ENCODE measurements at places on chromosomes 11 and 22.

- DNase-seq, result no peak
Measured at GRCh38 chr22:46626911-46627805, 7.0 kb downstream of the GRAMD4 start.

GRCh38 chr11:47111318-47111804, 65.3 kb downstream of the ARFGAP2 start:
- no peak for DNase-seq

GRCh38 chr11:72105888-72106287, at the start of gene TOMT:
Gene TOMT (plus strand): TSS chr11:72105924. CDS start chr11:72105952, 28 bp downstream.
- DNase-seq, result no peak

DNA sequence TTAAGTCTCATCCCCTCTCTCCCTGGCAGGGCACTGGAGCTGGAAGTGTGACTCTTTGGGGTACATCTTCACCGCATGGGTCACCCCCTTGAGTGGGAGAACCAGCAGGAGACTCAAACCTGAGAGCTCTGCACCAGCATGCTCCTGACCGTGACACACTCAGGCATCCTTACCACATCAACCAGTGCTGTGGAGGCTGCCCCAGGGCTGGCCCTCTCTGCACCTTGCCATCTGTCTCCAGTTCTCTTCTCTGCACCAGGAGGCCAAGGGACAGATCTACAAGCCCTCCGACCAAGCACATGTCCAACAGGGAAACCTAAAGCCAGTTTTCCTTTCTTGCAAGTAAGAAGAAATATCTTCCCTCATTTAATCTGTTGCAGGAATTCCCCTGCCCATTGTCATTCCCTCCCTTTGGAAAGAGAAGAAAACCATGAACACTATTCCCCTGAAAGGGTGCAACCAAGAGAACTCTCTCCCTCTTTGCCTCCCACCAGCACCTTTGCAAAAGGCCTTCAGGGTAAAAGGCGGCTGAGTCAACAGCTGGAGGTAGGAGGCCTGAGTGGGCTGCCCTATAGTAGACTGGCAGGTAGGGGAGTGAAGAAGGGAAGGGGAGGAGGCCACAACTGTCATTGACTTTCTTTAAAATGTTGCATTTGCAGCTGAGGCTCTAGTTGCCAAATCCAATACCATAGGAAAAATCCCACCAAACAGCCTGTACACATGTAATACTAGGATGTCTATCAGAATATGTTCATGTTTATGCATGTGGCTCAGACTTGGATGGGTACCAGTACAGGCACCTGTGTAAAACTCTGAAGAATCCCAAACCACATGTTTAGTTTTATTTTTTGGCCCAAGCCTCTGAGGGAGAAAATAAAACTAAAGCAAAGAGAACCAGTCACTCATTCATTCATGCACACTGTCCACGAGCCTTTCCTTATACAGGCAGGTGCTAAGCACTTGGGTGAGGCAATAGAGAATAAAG, 117.0 kb downstream of the WT1 start:
- DNase-seq, result no peak

DNA sequence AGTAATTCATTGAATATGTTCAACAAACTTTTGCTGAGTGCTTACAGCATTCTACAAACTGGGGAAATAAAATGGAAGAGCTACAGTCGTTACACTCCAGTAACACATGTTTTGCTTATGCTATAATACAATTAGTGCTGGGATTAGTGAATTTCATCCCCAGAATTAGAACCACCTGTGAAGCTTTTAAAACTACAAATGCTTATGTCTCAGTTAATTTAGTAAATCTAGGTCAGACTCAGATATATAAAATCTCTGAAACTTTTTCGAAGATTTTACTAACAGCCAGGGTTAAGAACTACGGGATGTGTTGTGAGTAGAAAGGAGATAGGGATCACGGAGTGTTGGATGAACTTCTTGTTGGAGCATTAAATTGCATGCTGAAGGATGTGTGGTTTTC, 33.7 kb upstream of the EED start:
- no peak for DNase-seq

DNA sequence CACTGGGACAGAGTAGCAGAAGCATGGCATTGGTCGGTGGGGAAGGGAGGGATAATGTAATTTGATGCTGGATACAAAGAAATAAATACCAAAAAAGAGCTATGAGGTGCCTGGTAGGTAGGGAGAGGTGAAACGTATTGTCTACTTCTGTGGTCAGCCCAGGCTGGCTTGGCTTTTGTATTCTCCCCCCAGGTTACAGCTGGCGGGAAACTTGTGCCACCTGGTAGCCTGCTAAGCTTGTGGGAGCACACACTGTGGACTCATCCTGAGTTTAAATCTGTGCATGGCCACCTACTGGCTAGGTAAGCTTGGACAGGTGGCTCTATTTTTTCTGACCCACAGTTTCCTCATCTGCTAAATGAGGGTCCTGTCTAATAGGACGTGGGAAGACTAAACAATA, 165.2 kb upstream of the E2F8 start:
- no peak for DNase-seq

DNA sequence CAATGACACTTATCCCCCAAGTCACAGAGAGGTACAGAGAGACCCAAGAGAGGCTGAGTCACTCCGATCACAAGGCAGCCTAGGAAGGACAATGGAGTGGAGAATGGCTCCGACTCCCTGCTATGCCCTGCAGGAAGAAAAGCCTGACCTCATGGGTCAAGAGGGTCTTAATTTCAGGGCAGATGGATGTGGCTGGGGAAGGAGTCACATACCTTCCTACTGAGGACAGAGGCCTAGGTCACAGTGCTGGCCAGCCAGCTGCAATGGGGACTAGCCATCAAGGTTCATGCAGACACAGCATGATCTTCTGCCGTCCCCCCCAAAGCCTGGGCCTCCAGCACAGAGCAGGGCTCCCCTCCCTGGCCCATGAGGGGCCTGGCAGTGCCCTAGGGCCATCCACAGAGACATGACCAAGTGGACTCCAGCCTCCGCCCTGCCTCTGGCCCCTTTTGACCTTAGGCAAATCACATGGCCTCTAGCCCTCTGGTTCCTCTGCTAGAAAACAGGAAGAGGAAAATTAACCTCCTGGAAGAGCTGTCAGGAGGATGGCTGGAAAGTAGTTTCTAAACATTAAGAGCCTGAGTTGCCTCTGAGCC, 1.8 kb downstream of the ARRB1 start:
- DNase-seq, result no peak

DNA sequence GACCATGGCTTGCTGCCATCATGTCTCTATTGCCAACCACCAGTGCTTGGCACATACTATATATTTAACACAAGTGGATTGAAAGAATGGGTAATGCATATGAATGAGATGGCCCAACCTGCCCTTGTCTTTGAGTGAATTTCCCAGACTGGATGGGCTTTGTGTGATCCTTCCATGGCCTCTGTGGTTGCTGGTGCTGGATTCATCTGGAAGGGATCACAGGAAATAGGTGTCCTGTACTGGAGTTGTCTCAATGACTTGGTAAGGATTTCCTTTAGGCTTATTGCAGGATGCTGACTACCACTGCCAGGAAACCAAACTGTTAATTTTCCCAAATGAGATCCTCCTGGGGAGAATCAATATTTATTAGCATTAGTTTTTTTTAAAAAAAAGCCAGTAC, 328.6 kb downstream of the TMEM135 start:
- no peak for DNase-seq

DNA sequence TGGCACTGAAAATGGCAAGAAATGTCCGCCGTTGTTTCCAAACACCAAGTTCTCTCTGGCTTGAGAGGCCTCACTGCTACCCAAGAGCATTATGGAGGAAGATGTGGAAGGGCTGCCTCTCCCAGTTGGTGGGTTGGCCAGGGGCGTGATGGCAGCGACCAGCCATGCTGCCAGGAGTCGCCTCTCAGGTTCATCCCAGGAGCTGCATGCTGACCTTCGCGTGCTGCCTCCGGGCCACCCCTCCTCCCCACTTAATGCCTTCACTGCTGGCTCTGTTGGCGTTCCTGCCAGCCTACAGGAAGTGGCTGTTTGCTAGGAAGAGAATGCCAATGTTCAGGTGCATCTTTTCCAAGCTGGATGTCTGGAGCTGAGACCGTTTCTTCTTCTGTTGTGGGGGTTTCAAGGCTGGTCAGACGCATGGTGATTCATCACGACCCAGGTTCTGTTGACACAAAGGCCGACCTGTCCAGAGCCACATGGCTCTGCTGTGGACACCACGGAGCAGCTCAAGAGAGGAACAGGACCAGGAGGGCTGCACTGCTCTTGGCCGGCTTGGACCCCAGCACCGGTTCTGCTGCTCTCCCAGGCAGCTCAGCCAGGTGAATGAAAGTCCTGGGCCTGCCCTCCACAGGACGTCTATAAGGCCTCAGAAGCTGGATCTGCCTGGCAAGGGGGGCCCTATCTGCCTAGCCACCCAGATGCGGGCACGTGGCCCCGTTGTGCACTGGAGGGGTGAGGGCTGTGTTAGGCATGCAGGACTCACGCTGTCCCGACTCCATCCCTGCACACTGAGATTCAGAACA, 25.1 kb downstream of the TBX1 start:
- DNase-seq, result no peak

DNA sequence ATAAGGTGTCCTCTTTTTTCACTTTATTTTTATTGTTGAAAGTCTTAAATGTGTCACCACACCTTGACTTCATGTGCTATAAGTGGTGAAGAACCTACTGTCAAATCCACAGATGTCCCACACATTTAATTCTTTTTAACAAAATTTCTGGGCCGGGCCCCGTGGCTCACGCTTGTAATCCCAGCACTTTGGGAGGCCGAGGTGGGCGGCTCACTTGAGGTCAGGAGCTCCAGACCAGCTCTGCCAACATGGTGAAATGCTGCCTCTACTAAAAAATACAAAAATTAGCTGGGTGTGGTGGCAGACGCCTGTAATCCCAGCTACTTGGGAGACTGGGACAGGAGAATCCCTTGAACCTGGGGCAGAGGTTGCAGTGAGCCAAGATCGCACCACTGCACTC, 3.0 kb downstream of the CBL start:
- DNase-seq, result no peak

DNA sequence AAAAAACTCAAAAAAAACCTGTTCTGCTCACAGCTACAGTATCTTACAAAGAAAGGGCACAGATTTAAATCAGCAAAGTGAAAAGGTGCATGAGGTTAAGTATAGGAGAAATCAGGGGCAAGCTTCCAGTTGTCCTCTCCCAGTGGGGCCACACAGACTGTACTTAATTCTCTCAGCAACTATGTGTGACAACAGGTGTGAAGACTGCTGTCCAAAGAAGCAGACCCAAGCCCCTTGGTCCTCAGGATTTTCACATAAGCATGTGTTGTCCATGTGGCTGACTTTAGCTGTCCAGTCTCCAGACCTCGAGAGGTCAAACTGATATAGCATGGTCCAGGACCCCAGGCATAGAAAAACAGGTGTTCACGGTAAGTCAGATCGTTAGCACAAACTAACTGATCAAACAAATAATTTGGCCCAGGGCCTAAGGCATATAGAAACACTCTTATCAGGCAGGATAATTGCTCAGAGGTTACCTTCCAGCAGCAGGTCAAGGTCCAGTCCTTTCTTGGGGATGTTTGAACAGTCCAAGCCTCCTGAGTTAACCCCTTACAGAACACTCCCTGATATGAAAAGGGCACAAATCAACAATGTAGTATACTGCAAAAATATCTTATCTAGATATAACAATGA, 21.1 kb upstream of the CSTF3 start:
- DNase-seq, result no peak

DNA sequence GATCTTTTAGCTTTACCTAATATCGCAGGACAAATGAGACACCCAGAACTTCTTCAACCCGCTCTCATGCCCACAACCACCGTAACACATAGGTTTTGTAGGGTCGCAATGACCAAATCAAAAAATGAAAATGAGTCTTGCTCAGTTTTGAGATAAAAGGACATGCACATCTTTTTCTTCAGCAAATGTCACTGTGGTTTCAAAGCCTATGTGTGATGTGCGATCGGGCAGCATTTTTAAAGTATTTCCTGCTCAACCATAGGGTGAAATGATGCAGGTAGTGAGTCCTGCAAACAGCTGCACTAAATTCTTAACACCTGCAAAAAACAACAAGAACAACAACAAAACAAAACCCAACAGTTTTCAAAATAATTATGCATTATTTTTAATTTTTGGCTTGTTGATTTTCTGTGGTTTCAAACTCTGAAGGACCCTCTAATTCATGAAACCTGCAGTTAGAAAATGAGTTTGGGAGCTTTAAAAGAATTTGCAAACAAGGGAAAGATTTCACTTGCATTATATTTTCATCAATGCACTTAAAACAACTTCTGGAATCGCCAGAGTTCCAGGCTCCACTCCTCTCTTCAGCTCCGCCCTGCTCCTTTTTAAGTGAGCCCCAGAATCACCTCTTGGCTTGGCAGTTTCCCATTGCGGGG, 79.4 kb downstream of the PRR5L start:
- DNase-seq, result no peak

DNA sequence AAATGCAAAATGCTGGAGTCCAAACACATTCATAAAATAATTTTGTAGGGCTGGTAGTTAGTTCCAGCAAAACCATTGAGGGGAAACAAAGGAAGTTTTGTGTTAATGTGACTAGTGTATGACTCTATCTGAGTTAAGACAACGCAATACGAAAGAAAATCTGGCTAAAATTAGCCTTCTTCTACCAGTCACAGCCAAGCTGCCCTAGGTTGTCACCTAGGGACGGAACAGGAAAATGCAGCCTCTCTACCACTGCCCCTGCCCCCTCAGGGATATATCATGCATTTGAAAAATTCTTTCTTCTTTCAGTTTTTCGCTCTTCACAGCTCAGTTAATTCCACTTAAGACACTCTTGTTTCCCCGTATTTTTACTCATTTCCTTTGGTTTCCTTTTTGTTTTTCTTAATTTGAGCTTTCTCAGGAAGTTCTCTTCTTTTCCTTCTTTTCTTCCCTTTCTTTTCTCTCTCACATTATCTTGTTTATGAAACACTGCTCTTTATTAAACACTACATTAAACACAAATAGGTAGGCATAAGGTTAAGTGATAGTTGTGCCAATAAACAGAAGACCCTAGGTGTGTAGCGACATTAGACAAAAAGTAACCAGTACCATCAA, 30.6 kb downstream of the KIRREL3 start:
- no peak for DNase-seq

GRCh38 chr22:39931251-39931650, 28.9 kb upstream of the TMA7B start:
- DNase-seq, result no peak

GRCh38 chr11:63939397-63939891, 642 bp downstream of the NAA40 start:
- DNase-seq, result no peak

GRCh38 chr11:86161837-86162236, 82.7 kb upstream of the EED start:
- DNase-seq, result no peak

GRCh38 chr11:130471731-130472433, 23.4 kb downstream of the ADAMTS15 start:
- no peak for DNase-seq

DNA sequence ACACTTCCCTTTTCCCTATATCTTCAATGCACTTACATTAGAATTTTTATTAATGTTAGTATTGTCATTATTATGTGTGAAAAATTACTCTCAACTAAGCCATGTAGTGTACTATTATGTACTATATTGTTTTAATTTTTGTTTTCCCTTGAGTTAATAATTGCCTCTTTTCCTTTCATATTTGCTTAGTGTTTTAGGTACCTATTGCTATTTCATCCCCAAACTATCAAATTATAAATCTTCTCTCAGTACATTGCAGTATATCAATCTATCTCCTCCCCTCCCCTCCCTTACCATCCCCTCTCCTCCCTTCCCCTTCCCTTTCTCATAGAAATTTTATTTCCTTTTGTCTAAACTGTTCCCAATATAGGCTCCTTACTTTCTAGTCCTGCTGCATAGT, 12.8 kb upstream of the TENM4 start:
- no peak for DNase-seq
